ENCODE measurements at places on chromosomes 13 and 19.

GRCh38 chr19:8366121-8366581 lies 2.2 kb downstream of the ANGPTL4 start:
- no peak for DNase-seq

DNA sequence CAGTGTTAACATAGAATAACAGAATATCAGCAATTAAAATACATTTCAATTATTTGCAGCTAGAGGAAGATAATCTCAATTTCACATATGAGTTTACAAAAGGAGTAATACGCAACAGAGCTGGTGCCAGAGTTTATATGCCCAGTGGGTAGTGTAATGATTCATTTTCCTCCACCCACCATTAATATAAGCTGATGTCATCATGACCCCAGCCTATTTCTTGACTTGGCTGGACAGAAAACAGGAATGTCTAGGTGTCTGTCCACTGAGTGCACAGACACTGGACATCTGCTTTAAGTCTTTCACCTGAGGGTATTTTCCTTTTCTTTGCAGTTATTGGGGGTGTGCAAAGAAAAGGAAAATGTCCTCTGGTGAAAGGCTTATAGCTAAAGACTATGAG lies 335.5 kb downstream of the TBC1D4 start:
- DNase-seq, result no peak

DNA sequence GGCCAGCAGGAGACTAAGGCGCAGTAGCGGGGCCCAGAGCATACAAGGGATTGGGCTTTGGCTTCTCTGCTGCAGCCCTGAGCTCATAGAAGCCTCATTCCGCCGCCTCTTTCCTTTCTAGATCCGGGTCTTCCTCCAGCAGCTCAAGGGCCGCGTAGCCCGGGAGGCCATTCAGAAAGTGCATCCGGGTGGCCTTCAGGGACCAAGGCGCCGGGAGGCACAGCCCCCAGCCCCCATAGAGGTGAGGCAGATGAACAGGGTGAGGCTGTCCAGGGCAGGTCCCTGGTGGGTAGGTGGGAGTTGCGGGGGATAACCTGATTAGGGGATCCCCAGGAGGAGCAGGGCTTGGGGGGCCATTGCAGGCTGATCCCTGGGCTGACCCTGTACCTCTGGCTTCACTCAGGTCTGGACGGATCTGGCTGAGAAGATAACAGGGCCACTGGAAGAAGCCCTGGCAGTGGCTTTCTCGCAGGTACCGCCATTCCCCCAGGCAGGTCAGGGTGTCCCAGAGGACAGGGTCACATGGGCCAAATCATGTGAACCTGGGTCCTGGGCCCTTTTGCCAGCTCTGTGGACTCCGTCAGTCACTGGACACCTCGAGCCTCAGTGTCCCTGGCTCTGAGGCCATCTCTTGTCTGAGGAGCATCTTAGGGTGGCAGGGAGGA lies 1.3 kb downstream of the SNAPC2 start:
- DNase-seq, result no peak

GRCh38 chr13:92390217-92390616 lies 836.4 kb upstream of the GPC6 start:
- peak; percentile 44 for DNase-seq

GRCh38 chr13:41981951-41982715 lies 21.2 kb upstream of the VWA8 start:
- DNase-seq, result no peak
